Activated naive CD4-positive, alpha-beta T cell treated with anti-CD3 and anti-CD28 coated beads for 36 hours (primary cell): ENCODE measurements at places on chromosomes 4 and X.

DNA sequence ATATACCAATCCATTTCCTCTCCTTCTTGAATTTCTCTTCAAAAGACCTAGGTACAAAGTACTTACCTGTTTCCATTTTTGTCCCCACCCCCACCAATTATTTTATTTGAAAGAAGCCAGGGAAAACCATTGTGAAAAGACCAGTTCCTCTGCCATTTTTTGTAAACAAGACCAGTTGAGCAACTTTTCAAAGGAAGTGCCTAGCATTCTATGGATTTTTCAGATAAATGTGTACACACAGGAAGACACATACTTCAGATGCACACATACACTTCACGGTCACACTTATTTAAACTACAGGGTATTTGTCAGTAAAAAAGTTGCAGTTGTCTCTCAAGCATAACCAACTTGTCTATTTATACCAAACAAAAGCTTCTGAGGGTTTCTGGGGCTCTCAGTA lies 587.2 kb upstream of the KLHL4 start:
- no peaks in the 10 kb centered on the region for H3K27me3 ChIP-seq
- no peaks in the 10 kb centered on the region for H3K36me3 ChIP-seq
- H3K4me1 ChIP-seq: no peaks in the 10 kb centered on the region
- no peak for DNase-seq
- H3K27ac ChIP-seq: no peak overlapping the region

DNA sequence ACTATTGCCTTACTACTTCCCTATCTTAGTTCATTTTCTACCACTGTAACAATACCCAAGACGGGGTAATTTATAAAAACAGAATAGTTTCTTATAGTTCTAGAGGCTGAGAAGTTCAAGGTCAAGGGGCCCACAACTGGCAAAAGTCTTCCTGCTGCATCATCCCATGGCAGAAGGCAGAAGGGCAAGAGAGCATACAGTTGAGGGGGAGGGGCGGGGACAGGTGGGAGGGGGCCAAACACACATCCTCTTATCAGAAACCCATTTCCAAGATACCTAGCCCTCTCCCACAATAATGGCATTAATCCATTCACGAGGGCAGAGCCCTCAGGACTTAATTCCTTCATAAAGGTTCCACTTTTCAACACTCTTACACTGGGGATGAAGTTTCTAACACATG lies 690.2 kb downstream of the ADGRL3 start:
- H3K27me3 ChIP-seq: no peaks in the 10 kb centered on the region
- no peak overlapping the region for H3K4me3 ChIP-seq
- H3K36me3 ChIP-seq: no peaks in the 10 kb centered on the region
- no peak overlapping the region for H3K27ac ChIP-seq

DNA sequence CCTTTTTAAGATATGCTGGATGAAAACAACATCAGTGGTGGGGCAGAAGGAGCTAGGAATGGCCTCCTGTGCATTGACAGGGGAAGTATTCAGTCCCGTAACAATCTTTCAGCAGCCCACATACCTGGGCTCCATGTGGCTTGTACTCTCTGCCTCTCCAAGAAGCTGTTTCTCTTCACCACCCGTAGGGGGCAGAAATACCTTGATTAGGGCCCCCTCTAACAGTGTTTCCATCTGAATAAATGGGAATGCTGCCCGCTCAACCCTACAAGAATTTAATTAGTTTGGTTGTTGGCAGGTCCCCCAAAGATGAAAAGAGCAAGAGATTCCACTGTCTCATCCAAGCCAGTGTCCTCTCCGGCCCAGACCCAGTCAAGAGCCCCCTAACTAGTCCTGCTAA lies 155.2 kb downstream of the SMIM20 start:
- no peak for DNase-seq
- no peaks in the 10 kb centered on the region for H3K36me3 ChIP-seq
- H3K4me1 ChIP-seq: peaks cover 22% of the 10 kb centered on the region
- H3K27me3 ChIP-seq: peaks cover 4% of the 10 kb centered on the region

DNA sequence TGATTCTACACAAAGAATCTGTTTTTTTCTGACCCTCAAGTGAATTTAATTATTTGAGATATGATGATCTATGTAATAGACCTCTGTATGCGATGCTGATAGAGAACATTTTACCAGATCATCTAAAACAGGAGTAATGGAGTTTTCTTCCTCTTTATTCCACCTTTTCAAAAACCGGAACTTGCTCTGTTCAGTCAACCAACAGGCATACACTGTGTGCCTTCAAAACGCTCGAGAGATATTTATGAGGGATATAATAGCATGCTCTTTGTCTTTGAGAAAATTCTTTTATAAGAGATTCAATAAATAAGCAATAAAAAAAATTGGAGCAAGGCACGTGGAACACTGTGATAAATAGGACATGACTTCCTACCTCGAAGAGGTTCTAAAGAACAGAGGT lies 2.0 kb downstream of the NYX start:
- H3K4me3 ChIP-seq: peak overlapping the region; percentile 12
- no peaks in the 10 kb centered on the region for H3K36me3 ChIP-seq
- H3K4me1 ChIP-seq: peaks cover 10% of the 10 kb centered on the region
- no peaks in the 10 kb centered on the region for H3K27me3 ChIP-seq
- H3K27ac ChIP-seq: no peak overlapping the region
- no peak for DNase-seq

GRCh38 chr4:37573566-37573965 lies 112.6 kb downstream of the RELL1 start:
- no peak overlapping the region for H3K4me3 ChIP-seq
- no peak overlapping the region for H3K27ac ChIP-seq
- peaks cover 6% of the 10 kb centered on the region for H3K27me3 ChIP-seq
- no peaks in the 10 kb centered on the region for H3K36me3 ChIP-seq
- DNase-seq: no peak

GRCh38 chr4:177441803-177442622 lies at the start of gene AGA:
TSS of gene AGA (minus strand) at chr4:177442437. CDS start at chr4:177442375, 62 bp downstream.
- peak within 1 kb of the TSS; percentile 96 for H3K27ac ChIP-seq
- peak; percentile 98 for DNase-seq
- H3K4me3 ChIP-seq: peak within 1 kb of the TSS; percentile 93
- peaks cover 13% of the 10 kb centered on the region for H3K36me3 ChIP-seq
- no peaks in the 10 kb centered on the region for H3K27me3 ChIP-seq
- peaks cover 25% of the 10 kb centered on the region for H3K4me1 ChIP-seq

- H3K27me3 ChIP-seq: peaks cover 10% of the 10 kb centered on the region
- DNase-seq: no peak
- H3K36me3 ChIP-seq: no peaks in the 10 kb centered on the region
- no peak overlapping the region for H3K4me3 ChIP-seq
- H3K4me1 ChIP-seq: peaks cover 13% of the 10 kb centered on the region
- H3K27ac ChIP-seq: no peak overlapping the region
These were observed 23.8 kb downstream of the F9 start for GRCh38 chrX:139554376-139554775.

- DNase-seq: no peak
- no peak overlapping the region for H3K4me3 ChIP-seq
- peaks cover 11% of the 10 kb centered on the region for H3K36me3 ChIP-seq
- peaks cover 7% of the 10 kb centered on the region for H3K4me1 ChIP-seq
These were observed 81.1 kb downstream of the FAAH2 start for GRCh38 chrX:57367649-57368048.

GRCh38 chr4:77481856-77482255 lies 123.8 kb upstream of the CXCL13 start:
- no peak for DNase-seq
- no peaks in the 10 kb centered on the region for H3K36me3 ChIP-seq
- no peaks in the 10 kb centered on the region for H3K4me1 ChIP-seq
- H3K27ac ChIP-seq: no peak overlapping the region

GRCh38 chr4:1819284-1819683 lies 26.2 kb downstream of the FGFR3 start:
- H3K27ac ChIP-seq: no peak overlapping the region
- peaks cover 29% of the 10 kb centered on the region for H3K36me3 ChIP-seq
- no peaks in the 10 kb centered on the region for H3K27me3 ChIP-seq
- H3K4me3 ChIP-seq: no peak overlapping the region
- no peak for DNase-seq

- H3K27ac ChIP-seq: peak within 1 kb of the TSS; percentile 87
- peaks cover 1% of the 10 kb centered on the region for H3K36me3 ChIP-seq
- H3K27me3 ChIP-seq: no peaks in the 10 kb centered on the region
These were observed at the start of the genes HTT and HTT-AS for GRCh38 chr4:3074078-3074845. TSS of gene HTT (plus strand) at chr4:3074681. CDS start at chr4:3074826, 145 bp downstream. TSS of gene HTT-AS (minus strand) at chr4:3074538.
